ENCODE measurements at places on chromosomes 4 and X. TPM values are rescaled to one million over a fixed set of nuclear protein-coding genes. Genes with fewer than 3 reads are reported as not detected.

DNA sequence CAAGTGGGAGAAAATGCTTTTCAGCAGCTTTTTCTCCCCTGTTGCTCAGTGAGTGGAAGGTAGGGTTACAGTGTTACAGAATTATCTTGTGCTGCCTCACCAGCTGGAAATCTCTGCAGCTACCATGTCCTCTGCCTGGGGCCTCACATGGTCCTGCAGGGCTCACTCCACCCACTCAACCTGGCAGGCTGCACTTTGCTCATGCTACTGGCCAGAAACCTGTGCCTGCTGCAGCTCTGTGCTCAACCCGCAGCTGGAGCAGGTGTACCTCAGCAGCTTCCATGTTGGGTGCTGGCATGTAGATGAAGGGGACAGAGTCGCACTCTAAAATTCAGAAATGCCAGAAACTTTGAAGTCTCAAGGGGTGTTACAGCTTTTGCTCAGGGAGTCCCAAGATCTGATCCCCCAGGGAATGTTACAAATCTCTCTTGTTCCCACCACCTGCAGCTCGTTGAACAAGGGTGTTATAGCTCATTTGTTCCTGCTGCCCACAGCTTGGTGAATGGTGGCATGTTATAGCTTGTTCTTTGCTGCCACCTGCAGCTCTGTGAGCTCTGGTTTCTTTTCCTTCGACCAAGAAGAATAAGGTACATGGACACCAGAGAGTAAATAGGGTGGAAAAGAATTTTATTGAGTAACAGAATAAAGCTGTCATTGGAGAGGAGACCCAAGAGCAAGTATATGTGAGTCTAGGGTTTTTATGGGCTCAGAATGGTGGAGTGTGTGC is 845.8 kb downstream of the TECRL start:
- no peaks in the 10 kb centered on the region for H3K4me1 ChIP-seq
- no peaks in the 10 kb centered on the region for H3K27me3 ChIP-seq
- DNase-seq = no peak
- H3K4me3 ChIP-seq = no peak overlapping the region

- peaks cover 7% of the 10 kb centered on the region for H3K36me3 ChIP-seq
- DNase-seq = no peak
- no peak overlapping the region for H3K4me3 ChIP-seq
Observed at GRCh38 chr4:139501927-139502899, 48.3 kb downstream of the RAB33B start.

Gene ADAM29
- polyA plus RNA-seq = not detected

Gene TEX13A
- polyA plus RNA-seq = not detected

DNA sequence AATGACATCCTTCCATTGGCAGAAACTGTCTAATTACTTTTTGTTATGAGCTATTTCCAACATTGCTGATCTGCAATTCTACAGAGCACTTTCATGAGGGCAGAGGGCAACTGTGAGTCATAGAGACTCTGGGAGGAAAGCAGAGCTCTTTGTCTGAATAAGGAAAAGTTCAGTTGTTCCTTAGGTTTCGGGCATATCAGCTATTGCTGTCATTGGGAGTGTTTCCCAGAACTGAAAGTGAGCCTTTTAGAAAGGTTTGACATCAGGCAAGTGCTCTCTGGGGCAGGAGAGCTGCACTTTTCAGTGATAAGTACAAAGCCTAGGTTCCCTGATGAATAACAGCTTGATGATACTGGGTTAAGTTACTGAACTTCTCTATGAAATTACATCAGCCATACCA is 119.2 kb upstream of the EDNRA start:
- peaks cover 28% of the 10 kb centered on the region for H3K4me1 ChIP-seq
- H3K27me3 ChIP-seq = no peaks in the 10 kb centered on the region
- H3K4me3 ChIP-seq = no peak overlapping the region
- no peaks in the 10 kb centered on the region for H3K36me3 ChIP-seq
